ENCODE measurements at places on chromosomes 16 and 17.

GRCh38 chr17:65218261-65218660 lies 81.1 kb downstream of the RGS9 start:
- no peak for DNase-seq

- no peak for DNase-seq
Measured at GRCh38 chr17:51598824-51599223, 338.5 kb downstream of the UTP18 start.

DNA sequence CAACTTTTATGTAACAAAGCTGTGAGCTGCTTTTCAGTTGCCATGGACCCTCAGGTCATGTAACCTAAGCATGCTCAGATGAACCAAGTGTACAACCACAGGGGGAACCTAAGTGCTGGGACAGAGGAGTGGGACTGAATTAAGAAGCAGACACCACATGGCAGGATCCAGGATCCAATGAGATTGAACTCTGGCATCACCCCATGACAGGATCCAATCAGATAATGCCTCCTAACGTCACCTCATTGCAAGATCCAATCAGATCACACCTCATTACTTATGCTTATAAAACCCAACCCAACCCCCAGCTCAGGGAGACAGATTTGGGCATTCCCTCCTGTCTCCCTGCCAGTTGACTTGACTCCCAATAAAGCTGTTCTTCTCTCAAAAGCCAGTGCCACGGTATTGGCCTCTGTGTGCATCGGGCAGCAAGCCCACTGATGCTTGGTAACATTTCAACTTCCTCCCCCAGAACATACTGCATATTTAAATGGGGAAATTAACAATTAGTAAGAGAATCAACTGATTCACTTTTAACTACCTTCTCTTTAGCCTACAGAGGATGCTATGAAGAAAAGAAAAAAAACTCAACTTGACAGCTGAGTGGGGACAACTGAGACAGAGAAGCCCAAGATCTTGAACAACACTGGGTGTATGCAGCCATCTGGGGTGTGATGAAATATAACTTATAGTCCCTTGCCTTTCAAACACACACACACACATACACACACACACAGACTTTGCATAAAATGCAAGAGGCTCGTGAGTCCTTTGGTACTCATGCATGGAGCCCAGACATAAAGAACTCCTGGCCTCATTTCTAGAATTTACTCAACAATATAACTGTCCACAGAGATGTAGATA lies 148.4 kb downstream of the SLC39A11 start:
- no peak for DNase-seq

GRCh38 chr17:61534414-61534813 lies 56.6 kb downstream of the NACA2 start:
- no peak for DNase-seq

GRCh38 chr16:69936252-69936651 lies 14.9 kb upstream of the CLEC18A start:
- DNase-seq: no peak

DNA sequence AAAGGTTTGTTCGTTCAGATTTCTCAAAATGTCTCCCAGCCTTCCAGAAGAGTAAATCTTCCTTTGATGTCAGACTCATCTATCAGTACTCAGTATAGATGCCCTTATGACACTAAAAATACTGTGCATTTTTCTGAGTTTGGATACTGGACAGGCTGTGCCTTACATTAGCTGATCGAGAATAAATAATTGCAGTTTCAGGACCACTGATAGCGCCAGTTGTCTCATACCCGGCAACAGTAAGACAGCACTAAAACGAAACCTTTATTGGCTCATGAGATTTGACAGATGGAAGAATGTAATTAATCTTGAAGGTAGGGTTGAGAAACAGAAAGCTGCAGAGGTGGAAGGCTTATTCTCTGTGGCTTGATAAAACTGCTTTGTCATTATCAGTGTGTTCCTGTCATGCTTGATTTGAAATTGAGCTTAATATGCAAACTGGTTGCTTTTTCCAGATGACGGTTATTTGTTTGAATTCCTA lies 1.2 kb downstream of the ATP6V0A1 start:
- DNase-seq: no peak

DNA sequence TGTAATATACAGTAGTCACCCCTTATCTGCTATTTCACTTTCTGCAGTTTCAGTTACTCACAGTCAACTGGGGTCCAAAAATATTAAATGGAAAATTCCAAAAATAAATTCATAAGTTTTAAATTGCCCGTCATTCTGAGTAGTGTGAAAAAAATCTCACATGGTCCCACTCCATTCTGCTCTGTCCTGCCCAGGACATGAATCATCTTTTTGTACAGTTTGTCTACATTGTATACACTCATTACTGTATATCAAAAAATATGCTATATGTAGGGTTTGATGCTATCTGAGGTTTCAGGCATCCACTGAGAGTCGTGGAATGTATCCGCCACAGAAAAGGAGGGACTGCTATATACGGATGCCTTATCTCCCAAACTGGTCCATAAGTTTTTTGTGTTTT lies 16.0 kb upstream of the APPBP2 start:
- no peak for DNase-seq

DNA sequence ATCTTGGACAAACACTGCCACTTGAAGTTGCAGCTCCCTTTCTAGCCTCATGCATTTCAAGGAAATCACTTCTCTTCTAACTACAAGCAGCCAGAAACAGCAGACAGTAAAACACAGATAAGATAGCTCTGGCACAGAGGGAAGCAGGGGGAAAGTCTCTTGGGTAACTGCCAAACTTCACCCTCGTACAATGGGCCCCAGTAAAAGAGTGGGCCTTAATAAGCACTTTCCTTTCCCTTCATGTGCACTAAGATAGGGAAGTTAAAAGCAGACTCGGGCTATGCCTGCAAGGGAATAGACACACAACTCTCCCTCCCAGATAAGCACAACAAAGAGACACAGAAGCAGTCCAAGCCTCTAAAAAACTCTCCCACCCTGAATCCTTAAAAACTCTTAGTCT lies 4.2 kb upstream of the KRTAP4-5 start:
- no peak for DNase-seq

- no peak for DNase-seq
Measured at GRCh38 chr17:81333616-81334368, 38.7 kb upstream of the SLC38A10 start.

- DNase-seq: no peak
Measured at GRCh38 chr17:70804161-70804560, 634.8 kb downstream of the KCNJ2 start.

GRCh38 chr17:30173649-30174048 lies 57.0 kb downstream of the NSRP1 start:
- DNase-seq: no peak

- no peak for DNase-seq
Measured at GRCh38 chr17:45384047-45384788, 48.5 kb downstream of the ARHGAP27 start.

- DNase-seq: no peak
Measured at GRCh38 chr16:70255574-70255973, 3.8 kb upstream of the EXOSC6 start.

DNA sequence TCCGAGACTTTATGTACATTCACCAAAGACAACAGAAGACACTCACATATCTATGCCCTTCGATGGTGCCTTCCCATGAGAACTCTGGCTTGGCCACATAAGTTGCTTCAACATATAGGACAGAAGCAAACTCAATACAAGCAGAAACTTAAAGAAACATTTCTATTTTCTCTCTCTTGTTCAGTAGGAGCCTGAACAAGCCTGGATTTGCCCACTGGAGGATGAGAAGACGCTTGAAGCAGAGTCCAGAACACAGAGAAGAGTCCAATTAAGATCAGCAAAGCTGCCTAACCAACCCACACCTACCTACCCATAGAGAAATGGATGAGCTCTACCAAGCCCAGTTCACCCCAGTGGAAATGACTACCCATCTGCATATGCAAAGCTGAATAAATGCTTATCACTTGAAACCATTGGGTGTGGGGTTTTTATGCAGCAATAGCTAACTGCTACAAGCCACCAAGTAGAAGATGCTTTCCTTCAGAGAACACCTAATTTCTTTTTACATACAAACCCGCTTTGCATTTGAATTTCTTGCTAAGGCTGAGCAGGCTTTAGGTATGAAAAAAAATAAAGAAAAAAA lies 337.9 kb upstream of the DYNLRB2 start:
- no peak for DNase-seq

GRCh38 chr16:81485824-81486539 lies 41.4 kb downstream of the CMIP start:
- DNase-seq: no peak

- DNase-seq: peak; percentile 53
Measured at GRCh38 chr16:86517652-86518258, 7.4 kb downstream of the FOXF1 start.

DNA sequence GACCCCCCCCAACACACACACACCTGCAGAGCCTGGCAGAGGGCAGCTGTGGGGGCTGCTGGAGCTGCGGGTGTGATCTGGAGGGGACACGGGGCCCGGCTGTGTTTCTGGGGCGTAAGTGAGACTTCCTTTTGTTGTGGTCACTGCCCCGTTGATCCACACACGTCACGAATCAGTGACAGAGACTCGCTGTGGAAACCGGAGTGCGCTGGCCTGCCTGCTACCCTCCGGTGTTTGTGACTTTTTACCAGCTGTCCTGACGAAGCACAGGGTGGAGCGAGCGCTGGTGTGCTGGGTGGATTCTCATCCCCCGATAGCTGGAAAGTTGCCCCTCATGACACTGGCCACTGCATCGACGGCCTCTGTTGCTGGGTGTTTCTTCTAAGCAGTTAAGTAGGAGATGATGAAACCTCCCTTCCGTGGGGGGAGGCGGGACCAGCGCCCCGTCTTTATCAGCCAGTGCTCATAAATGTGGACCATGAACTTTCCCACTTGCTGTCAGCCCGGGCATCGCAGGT lies 2.3 kb downstream of the METRNL start:
- no peak for DNase-seq

- peak; percentile 81 for DNase-seq
Measured at GRCh38 chr17:40062329-40063186, at the start of gene THRA. THRA (plus strand) TSS chr17:40062965; CDS start chr17:40074489, 11,524 bp downstream.

DNA sequence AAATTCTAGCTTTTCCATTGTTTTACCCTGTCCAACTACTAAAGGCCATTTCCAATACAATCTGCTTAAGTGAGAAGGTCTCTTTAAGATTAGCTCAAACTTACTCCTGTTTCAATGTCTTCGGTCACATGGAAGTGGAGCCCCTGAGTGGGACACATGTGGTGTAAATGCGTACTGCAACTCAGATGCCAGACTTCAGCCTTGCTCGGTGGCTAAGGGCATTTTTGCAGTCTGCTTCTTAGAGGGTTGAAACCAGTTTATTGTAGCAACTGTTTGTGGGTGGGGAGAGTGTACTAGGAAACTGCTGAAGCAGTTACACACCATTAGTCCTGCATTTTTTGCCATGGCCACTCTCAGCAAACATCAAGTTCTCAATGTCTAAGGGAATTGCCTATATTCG lies 140.6 kb downstream of the PARN start:
- no peak for DNase-seq

All from activated T-cell treated with anti-CD3 and anti-CD28 coated beads, Interleukin-2, amount 50 U/mL, for 24 hours (primary cell).